ENCODE measurements at places on chromosomes 12 and 14. TPM values are rescaled to one million over a fixed set of nuclear protein-coding genes. Genes with fewer than 3 reads are reported as not detected.

DNA sequence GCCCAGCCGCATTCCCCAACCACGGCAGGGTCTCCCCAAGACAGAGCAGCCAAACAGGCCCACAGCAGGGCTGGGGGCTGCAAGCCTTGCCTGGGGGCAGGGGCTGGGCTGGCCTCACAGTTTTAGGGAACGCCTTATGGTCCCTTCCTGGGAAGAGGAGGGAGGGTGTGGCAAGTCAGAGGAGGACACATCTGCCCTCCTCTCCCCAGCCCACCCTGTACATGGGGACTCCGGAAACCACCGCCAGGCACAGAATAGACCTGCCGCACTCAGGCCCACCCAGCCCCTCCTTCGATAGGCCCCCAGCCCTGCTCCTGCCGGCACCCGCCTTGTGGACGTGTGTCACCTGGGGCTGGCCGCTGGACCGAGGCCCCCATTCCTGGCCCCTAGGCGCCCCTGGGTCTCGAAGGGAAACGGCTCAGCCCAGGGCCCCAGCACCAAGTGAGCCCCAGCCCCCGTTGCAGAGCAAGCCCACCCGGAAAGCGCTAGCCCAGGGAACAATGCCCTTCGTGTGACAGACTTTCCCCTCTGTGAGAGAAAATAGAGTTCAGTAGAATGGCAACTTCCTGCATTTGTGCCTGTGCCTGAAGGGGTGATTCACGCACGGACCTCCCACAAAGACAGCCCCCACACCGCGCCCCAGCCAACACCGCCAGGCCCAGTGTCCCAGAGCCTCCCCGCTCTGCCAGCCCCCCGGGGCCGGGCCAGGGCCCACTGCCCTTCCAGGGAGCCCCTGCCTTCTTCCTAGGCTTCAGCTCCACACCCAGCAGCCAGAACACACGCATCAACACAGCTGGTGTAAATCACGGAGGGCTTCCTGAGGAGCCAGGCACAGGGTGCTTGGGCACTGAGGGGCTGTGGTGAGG lies 12.0 kb upstream of the NUDT14 start:
- DNase-seq = no peak

DNA sequence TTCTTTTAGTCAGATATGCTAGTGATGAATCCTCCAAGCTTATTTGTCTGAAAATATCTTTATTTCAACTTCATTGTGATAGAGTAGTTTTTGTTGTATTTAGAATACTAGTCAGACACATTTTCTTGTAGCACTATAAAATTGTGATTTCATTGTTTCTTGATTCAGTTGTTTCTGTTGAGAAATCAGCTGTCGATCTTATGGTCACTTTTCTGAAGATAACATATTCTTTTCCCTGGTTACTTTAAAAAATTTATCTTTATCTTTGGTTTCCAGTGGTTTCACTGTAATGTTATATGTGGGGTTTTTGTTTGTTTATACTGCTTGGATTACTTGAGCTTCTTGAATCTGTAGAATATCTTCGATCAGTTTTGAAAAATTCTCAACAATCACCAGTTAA lies 426.1 kb downstream of the SOX5 start:
- no peak for DNase-seq

- DNase-seq = no peak
Measured at GRCh38 chr12:77947330-77947729, 116.6 kb downstream of the NAV3 start.

GRCh38 chr12:117985182-117985581 lies 16.4 kb upstream of the KSR2 start:
- DNase-seq = no peak

DNA sequence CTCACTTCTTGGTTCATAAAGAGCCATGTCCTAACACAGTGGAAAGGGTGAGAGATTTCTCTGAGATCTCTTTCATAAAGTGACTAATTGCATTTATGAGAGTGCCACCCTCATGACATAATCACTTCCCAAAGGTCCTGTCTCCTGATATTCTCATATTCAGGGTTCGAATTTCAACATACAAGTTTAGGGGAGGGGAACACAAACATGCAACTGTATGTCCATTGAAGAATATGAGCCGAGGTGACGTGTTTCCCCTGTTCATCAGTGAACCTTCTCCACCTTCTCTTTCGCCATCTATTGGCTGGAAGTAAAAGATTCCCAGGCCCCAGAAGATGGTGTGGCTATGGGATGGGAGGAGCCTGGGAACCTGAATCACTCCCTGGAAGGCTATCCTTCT lies 354.2 kb upstream of the ATP2B1 start:
- DNase-seq = no peak

DNA sequence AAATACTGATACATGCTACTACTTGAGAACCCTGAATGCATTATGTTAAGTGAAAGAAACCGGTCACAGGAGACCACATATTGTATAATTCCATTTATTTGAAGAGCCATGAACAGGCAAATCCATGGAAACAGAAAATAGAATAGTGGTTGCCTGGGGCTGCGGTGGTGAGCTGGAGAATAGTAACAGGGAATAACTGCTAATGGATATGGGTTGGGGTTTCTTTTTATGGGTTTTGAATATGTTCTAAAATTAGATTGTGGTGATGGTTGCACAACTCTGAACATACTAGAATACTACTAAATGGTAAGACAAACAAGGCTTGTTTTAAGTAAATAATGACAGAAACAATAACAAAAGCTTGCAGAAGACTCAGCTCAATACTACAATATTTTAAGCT lies 293.0 kb downstream of the BTG1 start:
- DNase-seq = no peak

- no peak for DNase-seq
Measured at GRCh38 chr12:39610436-39611025, 9.1 kb downstream of the ABCD2 start.

DNA sequence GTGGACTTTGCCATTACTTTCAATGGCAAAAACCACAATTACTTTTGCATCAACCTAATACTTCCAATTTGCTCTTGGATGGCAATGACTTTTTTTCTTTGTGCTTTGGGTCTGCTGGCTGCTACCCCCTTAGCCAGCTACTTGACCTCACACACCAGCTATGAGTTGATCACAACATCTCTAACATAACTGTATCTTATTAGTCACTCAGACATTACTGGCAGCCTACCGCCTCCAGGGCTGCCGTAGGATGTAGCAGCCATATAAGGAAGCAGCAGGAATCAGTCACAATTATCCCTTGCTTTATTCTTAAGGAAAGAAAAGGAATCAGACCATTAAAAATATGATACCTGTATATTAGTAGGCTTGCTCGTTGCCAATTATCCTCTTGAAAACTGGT lies 260.5 kb downstream of the ADAMTS20 start:
- DNase-seq = no peak

GRCh38 chr12:69534389-69534822 lies 50.9 kb upstream of the CCT2 start:
- DNase-seq = no peak

DNA sequence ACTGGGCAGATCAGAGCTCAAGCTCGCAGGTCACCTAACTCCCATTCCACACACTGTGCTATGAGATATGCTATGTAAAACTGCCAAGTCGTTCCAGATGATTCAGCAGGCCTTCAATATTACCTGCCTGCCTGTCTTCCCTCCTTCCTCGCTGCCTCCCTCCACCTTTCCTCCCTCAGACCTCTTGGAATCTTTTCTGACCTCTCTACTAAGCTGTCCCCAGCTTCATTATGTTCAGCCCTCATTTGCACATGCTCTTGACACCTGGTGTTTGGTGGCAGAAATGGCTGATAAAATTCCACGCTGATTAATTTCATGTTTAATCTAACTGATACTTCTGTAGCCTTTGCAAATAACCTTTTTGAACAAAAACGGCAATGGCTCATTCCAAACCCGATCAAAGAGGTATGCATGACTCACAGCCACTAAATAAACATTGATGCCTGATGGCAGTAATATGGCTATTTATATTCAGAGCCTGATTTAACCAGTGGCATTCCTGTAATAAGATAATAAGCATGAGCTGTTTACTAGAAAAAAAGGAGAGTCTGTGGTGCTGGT lies 130.8 kb upstream of the EGLN3 start:
- no peak for DNase-seq

- DNase-seq = no peak
Measured at GRCh38 chr12:81084811-81085350, 7.0 kb downstream of the ACSS3 start.

GRCh38 chr12:75814851-75815754 lies 216.5 kb downstream of the PHLDA1 start:
- DNase-seq = no peak

DNA sequence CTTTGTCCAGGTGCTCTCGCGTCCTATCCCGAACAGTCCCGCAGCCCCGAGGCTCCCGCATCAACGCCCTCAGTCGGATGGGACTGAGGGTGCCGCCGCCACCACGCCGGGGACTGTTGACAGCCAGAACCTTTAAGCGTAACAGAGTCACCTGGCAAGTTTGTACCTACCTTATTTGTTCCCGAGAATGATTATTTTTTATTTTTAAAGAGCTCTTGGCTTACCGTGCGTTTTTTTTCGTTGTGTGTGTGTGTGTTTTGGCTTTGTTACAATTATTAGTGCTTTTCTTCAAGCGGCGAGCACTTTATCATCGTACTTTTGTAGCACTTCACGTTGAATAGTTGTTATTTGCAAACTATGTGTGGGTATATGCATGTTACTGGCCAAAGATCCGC lies 463 bp downstream of the COA8 start:
- no peak for DNase-seq

DNA sequence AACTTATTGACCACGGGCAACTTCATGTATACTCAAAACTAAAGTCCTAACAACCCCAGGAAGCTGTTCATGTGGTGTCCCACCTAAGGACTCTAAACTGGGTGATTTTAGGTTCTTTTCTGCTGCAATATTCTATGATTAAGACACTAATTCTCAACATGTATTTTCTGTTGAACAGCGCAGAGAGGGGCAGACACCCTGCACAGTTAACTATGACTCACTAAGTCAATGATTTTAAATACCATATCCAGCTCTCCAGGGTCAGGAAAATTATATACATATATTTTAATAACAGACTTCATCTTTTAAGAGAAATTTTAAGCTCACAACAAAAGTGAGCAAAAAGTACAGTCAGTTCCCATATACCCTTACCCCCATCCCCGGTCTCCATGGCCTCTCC lies 85.0 kb downstream of the FOXN3 start:
- DNase-seq = no peak

- no peak for DNase-seq
Measured at GRCh38 chr14:90058876-90059458, 2.8 kb upstream of the KCNK13 start.

DNA sequence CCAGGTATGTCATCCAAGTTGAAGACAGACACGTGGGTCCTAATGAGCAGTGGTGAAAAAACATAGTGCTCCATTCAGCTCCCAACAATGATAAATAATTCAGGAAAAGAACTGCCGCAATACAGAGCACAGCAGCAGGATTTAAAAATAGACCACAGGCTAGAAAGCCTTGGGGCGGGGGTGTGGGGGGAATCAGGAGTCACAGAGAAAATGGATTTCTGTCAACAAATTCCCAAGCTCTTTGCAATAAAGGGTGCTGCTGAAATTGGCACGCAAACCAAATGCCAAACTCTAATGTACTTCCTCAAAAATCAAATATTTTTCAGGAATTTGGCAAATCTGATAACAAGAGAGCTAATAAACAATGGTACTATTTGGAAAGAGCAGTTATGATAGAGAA lies 58.6 kb downstream of the R3HDM2 start:
- no peak for DNase-seq

- no peak for DNase-seq
Measured at GRCh38 chr12:125203145-125203765, 138.0 kb downstream of the AACS start.

GRCh38 chr14:30267141-30267540 lies 291.8 kb upstream of the G2E3 start:
- DNase-seq = no peak

DNA sequence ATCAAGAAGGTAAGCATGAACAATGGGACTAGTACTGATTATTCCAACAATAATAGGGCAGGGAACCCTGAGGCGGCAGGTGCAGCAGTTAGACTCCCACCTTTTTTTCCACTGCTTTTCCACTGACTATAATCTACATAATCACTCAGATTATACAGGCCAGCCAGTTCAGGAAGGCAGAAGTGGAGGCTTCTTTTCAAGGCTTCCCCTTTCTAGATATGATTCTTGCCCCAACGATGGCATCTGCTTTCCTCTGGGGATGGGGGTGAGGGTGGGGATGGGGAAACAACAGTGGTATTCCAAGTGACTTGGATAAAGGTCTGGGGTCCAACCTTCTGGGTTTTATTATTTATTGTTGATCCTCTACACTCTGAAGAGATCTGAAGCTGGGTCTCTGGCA lies 331 bp downstream of the NCKAP1L start:
- DNase-seq = no peak

DNA sequence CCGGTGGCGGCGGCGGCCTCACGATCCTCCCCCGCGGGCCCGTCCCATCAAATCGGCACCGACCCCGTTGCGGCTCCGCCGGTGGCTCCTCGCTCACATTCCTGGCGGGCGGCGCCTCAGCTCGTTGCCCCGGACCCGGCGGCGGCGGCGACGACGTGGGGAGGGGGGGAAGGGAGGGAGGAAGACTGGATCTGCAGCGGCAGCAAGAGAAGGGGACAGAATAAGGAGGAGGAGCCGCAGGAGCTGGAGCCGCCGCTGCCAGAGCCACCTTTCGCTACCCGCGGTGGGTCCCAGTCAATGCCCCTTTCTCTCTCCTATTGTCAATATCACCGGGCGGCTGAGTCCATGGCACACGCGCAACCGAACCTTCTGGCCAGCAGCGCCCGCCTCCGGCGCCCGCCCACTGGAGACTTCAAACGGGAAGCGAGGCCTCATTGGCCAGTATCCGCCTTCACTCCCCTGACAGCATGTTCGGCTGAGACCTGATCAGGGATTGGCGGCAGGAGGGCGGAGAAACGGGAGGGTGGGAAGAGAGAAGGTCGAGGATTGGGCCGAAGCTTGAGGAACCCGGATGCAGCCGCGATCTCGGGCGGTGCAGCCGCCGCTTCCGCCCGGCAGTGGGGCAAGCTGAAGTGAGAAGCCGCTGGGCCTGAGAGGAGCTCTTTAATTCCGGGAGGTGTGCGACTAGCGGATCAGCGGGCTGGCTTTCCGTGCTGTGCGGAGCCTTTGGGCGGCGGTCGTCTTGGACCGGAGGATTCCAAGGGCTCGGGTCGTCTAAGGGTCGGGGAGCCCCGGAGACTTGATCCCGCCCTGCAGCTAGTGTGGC lies at the start of gene PPP2R5E:
TSS of gene PPP2R5E (minus strand) at position 378 of the 826 bp plus-strand sequence. CDS start 3,692 bp downstream, outside the sequence.
- DNase-seq = peak; percentile 99

Gene KRT75
- not detected for total RNA-seq

Gene SLC35E3
- total RNA-seq = 11.8 TPM

Gene KRT73
- not detected for total RNA-seq

Gene LRTM2
- not detected for total RNA-seq

Gene DIO3
- 6.2 TPM for total RNA-seq

Gene ADAM21
- total RNA-seq = not detected

Gene KCNC2
- not detected for total RNA-seq

Gene FOXA1
- total RNA-seq = not detected

Gene RFX4
- not detected for total RNA-seq

Measured in posterior vena cava (tissue), 2 donors.